ENCODE measurements at places on chromosomes 12 and 14.

GRCh38 chr12:62258941-62259630 lies 1.1 kb upstream of the USP15 start:
- no peak for DNase-seq

- no peak for DNase-seq
Measured at GRCh38 chr14:44438221-44438620, 68.9 kb downstream of the FSCB start.

DNA sequence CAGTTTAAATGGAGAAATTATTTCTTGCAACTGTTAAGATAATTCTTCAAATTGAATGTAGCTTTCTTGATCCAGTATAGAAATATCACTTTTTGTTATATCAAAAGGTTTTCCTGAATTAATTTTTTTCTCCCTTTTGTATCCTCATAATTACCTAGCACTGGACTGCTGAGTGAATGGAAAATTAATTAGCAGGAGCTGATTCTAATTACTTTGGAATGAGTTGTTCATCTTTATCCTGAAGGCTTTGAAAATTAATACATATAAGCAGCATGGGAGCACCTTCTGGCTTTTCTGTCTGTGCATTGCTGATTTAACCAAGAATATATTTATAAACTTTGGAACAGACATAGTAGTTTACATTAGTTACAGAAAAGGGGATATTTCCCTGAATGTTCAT lies 307.6 kb upstream of the GARIN2 start:
- DNase-seq = no peak

DNA sequence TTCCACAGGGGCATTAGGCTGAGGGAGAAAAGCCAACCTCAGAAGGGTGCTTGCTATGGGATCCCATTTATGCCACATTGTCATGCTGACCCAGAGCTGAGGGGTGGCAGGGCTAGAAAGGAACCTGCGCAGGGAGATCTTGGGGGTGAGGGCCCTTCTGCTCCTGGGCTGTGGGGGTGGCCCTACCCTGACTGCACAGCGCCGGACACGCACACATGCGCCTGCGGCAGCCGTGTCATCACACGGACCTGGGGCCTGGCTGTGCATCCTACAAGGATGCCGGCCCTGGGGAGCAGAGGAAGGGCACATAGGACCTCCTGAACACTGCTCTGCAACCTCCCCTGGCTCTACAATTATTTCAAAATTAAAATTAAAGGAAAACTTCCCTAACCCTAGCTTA lies 6.9 kb downstream of the CDCA4 start:
- DNase-seq = no peak

GRCh38 chr12:59131462-59131861 lies 211.2 kb upstream of the LRIG3 start:
- no peak for DNase-seq

All from stimulated activated CD8-positive, alpha-beta memory T cell treated with anti-CD3 and anti-CD28 coated beads, Interleukin-7, amount 100 ng/mL, for 48 hours (primary cell).